CD4-positive, alpha-beta T cell treated with Interleukin-1 beta for 1 hour (primary cell): ENCODE measurements at places on chromosomes 7 and 10.

DNA sequence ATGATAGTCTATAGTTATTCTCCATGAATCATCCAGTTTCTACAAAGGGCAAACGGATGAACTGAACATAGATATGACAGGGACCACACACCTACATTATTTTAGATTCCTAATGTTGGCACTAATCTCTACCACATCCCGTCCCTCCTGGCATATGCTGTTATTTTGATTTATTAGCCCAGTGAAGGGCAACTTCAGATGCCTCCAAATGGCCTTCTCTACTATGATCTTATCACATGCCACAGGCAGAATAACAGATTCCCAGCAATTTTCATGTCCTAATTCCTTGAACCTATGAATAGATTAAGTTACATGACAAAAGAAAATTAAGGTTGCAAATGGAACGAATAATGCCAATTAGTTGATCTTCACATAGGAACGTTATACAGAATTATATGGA lies 474.7 kb downstream of the ANKRD7 start:
- DNase-seq, result no peak

DNA sequence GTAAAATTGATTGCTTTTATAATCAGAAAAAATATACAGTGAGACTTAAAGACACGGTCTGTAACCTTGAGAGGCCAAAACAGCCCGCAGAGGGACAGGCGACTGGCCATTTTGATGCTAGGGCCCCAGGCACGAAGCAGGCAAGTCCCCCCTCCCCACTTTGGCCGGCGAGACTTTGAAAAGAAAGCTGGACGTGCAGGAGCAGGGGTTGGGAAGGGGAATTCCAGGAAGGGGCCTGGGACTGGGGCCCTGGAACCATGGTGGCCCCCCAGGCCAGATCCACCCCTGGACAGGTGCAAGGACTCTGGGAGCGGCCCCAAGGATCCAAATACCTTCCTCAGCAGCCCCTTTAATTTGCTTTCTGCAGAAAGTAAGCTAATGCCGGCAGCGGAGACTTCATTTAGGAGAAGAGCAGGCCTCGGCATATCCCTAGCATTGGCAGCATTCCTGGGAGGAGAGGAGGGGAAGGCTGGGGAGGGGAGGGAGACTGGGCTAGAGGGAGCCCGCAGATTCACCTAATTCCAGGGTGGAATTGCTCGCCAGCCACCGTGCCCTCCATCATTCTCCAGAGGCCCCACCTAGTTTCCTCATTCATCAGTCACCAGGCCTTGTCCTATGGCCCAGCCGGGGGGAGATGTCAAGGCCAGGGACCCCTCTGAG lies 24.9 kb upstream of the TNRC18 start:
- DNase-seq, result no peak

- no peak for DNase-seq
Observed at GRCh38 chr10:1858547-1858946, 121.2 kb upstream of the ADARB2 start.

- no peak for DNase-seq
Observed at GRCh38 chr7:113200281-113200680, 81.9 kb upstream of the SMIM30 start.

- no peak for DNase-seq
Observed at GRCh38 chr7:85287106-85287825, 100.4 kb upstream of the SEMA3D start.

GRCh38 chr7:140159497-140159896 lies 17.3 kb downstream of the KDM7A start:
- DNase-seq, result no peak

DNA sequence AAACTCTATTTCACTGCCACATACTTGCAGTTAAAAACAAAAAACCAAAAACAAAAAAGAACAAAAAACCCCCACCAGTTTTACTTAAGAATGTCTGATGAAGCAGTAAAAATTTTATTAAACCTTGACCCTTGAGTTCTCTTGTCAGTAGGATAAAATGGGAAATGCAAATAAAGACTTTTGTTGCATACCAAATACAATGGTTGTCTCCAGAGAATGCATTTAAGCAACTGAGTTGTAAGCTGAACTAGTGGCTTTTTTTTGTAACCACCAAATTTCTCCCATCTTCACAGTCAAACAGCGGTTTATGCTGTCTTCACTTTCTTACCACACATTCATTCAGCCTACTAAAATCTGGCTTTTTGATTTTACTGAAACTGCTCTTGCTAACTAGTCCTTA lies 3.1 kb downstream of the SYPL1 start:
- DNase-seq, result no peak

DNA sequence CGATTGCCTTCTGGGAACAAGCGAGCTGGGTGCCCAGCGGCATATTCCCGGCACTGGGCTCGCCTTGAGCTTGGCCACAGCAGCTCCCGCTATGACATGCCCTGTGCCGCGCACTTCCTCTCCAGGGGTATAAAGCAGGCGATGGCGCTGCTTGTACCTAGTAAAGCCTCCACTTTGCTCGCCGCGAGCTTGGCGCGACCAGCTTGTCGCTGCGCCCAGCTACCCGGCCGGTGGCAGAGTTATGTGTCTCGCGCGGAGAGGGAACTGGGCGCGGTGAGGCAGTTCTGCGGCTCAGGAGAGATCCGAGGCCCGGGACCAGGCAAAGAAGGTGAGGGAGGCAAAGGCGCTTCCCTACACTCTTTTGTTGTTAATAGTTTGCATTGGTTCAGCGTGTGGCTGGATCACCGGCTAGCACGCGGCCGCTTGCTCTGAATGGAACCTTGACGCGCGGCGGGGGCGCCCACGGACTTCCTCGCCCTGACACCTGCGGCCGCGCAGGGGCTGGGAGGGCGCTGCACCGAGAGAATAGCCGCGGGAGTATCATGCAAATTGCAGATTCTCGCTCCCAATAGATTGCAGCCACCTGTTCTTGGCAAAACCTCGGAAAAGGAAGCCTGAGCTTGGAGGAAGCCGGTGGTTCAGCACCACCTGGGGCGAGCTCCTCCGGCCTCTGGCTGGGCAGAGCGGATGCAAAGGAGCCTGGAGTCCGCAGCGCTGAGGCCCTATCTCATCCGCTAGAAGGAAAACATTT lies 3.0 kb upstream of the BUB3 start:
- DNase-seq, result no peak

DNA sequence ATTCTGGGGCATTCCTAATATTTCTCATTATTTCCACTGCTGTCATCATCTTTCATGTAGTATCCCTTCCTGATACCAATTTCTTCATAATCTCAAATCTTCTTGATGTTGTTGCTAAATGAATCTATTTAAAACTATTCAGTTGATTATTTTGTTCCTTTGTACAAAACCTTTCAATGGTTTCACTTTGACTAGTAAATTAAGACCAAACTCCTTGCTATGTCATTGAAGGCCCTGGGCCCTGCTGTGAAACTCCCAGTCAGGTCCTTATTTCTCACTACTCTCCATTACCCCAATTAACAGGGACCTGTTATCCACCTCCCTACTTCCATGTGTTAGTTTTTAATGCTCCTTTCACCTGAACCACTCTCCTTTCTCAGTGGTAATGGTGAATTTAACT lies 97.0 kb downstream of the CTTNBP2 start:
- DNase-seq, result no peak

GRCh38 chr10:102819054-102819453 lies 18.2 kb downstream of the CYP17A1 start:
- peak; percentile 69 for DNase-seq

DNA sequence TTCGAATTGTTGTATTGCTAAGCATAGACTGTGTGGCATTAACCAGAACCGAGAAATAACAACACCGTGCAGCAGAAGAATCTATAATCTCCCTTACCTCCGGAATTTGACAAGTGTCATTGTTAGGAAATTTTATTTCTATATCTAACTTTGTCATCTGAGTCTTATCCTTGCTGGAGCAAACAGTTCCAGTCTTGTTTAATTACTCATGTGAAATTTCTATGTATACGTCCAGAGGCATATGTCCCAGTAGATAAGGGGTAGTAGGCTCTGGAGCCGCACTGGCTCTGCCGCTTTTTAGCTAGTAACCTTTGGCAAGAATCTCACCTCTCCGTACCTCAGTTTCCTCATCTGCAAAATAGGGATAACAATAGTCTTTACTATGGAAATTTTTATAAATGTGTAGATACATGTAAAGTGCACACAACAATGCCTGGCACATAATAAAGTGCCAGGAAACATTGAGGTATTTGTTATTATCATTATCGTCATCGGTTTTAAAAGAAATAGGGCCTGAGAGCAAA lies 228.6 kb downstream of the VTI1A start:
- no peak for DNase-seq
